ENCODE measurements at places on chromosomes 1 and 21.

- DNase-seq: no peak
Measured at GRCh38 chr1:202129453-202130296, 7.0 kb downstream of the GPR37L1 start.

DNA sequence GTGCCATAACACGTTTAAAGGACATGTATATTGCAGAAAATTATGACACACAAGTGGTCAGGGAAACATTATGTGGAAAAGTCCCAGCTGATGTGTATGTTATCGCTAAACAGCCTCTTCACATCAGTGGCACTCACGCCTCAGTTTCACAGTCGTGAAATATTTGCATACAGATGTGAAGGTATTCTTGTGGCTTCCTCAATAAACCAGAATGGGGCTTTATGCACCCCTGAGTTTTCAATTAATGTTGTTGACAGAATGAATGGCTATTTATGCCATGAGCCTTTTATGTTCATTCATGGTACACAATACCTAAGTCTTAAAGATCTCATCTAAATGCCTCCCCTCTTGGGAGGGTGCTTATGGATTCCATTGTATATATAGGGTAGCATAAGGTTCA lies 202.1 kb upstream of the ADGRL2 start:
- no peak for DNase-seq

- no peak for DNase-seq
Measured at GRCh38 chr1:209405183-209405814, 178.2 kb upstream of the CAMK1G start.

DNA sequence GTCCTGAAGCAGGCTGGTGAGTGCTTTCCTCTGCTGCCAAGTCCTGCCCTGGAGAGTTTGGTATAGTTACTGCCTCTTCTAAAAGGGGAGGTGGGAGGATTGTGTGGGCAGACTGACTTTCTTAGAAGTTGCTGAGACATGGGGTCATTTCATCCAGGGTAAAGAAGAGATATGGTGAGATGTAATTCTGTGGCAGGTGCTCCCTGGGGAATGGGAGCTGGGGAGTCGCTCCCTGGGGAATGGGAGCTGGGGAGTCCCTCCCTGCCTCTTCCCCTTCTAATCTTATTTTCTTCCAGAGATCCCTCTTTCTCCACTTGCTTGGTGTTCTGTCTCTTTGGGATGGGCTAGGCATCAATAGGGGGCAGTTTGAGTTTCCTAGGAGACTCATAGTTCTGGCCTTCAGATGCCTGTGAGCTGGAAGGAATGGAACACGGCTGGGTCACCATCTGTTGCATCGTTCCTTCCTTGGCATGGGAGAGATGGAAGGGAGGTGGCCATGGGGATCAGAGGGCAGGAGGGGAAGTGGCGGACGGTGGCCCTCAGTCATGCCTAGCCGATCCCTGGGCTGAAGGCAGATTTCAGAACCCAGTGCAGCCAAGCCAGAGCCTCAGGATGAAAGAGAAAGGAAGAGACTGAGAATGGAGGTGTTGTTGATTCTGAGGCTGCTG lies 59.0 kb downstream of the NFASC start:
- no peak for DNase-seq

Measured in endothelial cell of umbilical vein (primary cell).